NCI-H2171 treated with DMSO at 0.1 percent for 48 hours (cell line): ENCODE measurements at places on chromosomes 2 and 18.

- peak; percentile 70 for DNase-seq
Observed at GRCh38 chr2:138960191-138960590, 180.0 kb upstream of the NXPH2 start.

- DNase-seq = no peak
Observed at GRCh38 chr2:136171223-136171622, 53.3 kb upstream of the CXCR4 start.

DNA sequence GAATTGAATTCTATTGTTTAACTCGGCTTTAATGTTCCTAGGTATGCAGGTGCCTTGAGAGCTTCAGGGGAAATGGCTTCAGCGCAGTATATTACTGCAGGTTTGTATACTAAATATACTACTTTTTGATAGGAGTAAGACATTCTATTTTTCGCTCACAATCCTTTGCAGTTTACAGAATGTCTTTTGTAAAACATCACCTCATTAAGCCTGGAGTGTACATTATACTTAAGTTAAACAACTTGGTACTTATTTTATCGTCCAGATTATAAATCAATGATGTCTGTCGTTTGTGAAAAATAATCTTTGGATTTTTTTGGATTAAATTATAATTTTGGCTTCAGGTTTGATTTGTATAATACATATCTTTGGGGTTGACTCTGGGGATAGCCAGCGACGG lies 34.4 kb downstream of the USP14 start:
- DNase-seq = no peak

DNA sequence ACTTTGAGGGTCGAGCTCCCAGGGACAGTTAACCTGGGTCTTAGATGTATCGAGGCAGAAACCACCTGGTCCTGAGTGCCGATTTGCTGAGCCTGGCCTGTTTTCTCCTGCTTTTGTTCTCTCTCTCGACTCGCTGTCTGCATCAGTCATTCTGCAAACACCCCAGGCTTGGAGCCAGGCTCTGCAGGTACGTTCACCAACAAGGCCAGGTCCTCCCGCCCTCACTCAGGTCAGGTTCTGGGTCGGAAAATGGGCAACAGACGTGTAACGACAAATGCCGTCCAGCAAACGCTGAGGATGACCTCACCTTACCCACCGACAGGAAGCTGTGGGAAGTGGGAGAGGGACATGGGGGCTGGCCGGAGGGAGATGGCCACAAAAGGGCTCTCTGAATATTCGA lies 57.7 kb upstream of the PXDN start:
- DNase-seq = no peak

GRCh38 chr2:38442643-38443541 lies 65.8 kb upstream of the ATL2 start:
- DNase-seq = peak; percentile 77

DNA sequence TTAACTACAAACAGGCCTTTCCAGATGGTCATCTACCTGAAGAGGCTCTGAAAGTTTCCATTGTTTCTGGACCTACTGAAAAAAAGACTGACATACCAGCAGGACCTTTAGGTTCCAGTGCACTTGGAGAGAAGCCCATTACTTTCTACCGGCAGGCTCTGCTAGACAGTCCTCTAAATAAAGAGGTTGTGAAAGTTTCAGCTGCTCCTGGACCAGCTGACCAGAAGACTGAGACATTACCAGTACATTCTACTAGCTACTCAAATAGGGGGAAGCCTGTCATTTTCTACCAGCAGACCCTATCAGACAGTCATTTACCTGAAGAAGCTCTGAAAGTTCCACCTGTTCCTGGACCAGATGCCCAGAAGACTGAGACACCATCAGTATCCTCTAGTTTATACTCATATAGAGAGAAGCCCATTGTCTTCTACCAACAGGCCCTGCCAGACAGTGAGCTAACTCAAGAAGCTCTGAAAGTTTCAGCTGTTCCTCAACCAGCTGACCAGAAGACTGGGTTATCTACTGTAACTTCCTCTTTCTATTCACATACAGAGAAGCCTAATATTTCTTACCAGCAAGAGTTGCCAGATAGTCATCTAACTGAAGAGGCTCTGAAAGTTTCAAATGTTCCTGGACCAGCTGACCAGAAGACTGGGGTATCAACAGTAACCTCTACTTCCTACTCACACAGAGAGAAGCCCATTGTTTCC lies 65.8 kb downstream of the ALMS1 start:
- no peak for DNase-seq

- DNase-seq = no peak
Observed at GRCh38 chr18:50602466-50602865, 42.6 kb downstream of the MAPK4 start.

DNA sequence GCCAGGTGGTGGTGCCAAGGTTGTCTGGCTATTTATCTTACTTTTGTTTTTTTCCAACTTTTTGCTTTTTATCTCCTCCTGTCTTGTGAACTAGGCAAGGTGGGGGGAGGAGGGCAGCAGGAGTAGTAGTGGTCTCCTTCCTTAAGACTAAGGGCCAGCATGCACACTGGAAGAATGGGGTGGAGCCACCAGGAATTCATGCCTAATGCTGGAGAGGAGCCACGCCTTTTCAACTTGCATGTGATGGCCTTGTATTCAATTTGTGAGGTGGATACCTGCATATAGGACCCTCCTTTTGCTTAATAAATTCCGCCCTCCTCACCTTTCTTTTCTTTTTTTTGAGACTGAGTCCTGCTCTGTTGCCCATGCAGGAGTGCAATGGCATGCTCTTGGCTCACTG lies 37.6 kb upstream of the CLASP1 start:
- no peak for DNase-seq

DNA sequence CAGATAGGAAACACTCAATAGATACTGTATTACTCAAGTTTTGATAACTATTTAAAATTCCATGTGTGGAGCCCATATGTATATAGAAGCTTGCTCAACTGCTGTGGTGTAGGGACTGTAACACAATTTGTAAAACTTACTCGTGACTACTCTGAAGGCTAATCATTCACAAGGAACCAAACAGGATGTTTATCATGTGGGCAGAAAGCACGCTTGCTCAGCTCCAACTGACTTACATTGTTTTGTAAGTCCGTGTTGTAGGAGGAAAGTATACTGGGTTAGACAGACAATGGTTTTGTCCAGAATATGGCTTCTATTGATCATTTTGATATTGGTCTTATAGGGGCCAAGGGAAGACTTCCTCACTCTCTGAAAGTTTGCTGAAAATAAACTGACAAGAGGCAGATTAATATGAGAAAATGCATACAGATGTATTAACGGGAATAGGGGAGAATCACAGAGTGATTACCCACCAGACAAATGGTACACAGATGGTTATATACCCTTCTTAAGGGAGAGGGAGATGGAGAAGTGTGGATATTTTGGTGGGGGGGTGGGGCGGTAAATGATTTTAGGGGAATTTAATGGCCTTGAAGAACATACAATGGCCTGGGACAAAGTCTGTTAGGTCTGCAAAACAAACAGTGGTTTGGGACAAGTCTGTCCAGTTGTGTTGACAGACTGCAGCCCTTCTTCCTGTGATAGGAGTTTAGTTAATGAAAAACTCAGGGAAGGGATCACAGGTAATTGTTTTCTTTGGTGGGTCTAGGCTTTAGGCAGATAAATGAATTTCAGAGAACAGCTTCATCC lies 259.3 kb upstream of the SP5 start:
- no peak for DNase-seq

- no peak for DNase-seq
Observed at GRCh38 chr18:10239103-10239502, 215.3 kb upstream of the APCDD1 start.

DNA sequence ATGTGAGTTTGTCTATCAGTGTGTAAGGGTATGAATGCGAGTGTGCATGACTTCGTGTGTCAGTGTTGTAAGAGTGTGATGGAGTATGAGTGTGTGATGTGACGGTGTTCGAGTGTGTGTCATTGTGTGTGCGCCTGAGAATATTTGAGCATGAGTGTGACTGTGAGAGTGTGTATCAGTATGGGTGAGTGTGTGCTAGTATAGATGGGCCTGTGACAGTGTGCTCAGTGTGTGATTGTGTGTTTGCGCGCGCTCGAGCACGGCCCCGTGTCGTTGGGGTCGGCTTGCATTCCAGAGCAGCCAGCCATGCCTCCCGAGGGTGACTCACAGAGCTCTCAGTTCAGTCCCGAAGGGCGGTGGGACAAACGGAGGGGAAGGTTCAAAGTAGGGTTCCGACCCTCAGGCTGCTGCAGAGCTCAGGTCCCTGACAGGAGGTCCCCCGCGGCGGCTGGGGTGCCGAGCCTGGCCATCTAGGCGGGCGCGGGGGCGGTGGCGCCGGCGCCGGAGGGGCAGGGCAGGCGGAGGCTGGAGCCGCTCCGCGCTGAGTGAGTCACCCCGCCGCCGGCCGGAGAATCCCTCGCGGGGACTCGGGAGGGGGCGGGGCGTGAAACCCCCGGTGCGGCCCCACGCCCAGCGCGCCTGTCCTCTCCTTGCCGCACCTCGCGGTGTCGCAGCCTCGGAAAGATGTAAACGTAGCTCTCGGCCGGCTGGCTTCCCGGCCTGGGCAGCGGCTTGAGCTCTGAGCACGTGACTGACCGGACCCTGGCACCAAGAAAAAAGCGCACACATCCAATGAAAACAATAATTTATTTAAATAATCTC lies 3.8 kb downstream of the DLX2 start:
- DNase-seq = no peak

DNA sequence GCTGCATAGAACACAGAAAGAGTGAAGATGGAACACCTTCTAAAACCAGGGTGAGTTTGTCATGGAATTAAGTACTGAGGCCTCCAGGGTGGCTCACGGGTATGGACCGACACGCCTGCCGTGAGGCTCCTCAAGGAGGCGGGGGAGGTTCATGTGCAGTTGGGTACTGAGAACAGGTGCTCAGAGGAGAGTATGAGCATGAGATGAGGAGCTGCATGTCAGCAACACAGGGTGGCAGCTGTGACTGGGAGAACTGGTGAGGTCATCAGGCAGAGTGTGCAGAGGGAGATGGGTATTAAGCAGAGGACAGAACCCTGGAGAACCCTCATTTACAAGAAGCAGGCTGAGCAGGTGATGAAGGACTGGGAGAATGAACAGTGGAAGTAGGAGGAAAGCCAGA lies 63.2 kb upstream of the KLHL29 start:
- DNase-seq = no peak

GRCh38 chr2:232588680-232589585 lies 38.4 kb downstream of the EIF4E2 start:
- DNase-seq = no peak

- DNase-seq = no peak
Observed at GRCh38 chr18:23459530-23459921, 6.4 kb downstream of the RIOK3 start.

- DNase-seq = no peak
Observed at GRCh38 chr18:3840766-3841165, 390.8 kb downstream of the TGIF1 start.

- DNase-seq = no peak
Observed at GRCh38 chr2:143088388-143088787, 40.8 kb upstream of the ARHGAP15 start.

DNA sequence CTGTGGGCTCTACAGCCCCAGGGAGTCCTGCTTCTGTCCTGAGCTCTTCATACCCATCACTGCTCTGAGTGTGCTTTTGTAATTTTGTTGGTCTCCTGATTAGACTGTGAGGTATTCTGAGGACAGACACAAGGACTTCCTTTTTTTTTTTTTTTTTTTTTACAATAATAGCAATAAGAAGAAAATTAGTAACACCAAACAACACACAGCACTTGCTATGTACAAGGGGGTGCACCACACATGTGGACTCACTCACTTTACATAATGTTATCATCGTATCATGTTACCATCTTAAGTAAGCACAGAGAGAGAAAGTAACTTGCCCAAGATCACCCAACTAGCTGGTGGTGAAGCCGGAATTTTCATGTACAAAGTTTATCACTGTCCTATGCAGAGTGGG lies 34.6 kb downstream of the MBP start:
- DNase-seq = no peak

GRCh38 chr2:2564300-2565078 lies 233.4 kb upstream of the MYT1L start:
- peak; percentile 94 for DNase-seq

GRCh38 chr18:10258836-10259474 lies 195.5 kb upstream of the APCDD1 start:
- DNase-seq = peak; percentile 29

GRCh38 chr2:159139216-159139933 lies 147.1 kb downstream of the WDSUB1 start:
- no peak for DNase-seq

DNA sequence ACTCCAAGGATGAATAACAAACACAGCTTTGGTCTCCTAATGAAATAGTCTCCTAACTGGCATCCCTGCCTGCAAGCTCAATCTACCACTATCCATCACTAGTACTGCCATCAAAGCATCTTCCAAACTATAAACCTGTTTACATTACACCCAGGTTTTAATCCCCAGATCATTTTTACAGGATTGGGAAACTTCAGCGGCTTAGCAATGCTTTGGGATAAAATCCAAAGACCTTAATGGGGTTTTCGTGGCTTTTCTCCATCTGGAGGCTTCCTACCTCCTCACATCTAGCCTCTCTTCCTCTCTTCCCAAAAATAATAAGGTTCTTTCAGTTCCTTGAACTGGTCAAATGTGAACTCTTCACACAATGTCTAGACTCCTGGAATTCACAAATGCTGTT lies 92.2 kb upstream of the SETBP1 start:
- DNase-seq = no peak

- DNase-seq = no peak
Observed at GRCh38 chr18:72456802-72457201, 87.3 kb downstream of the CBLN2 start.

- no peak for DNase-seq
Observed at GRCh38 chr2:97792416-97792815, 79.0 kb downstream of the ZAP70 start.
